Cerebellar cortex (tissue), 1 donor: ENCODE measurements at places on chromosomes 3 and 15.
A peak's percentile ranks its signal among the peaks of the same experiment; 100 is the strongest.

- DNase-seq, result no peak
Measured at GRCh38 chr15:51883271-51883837, 53.9 kb downstream of the TMOD3 start.

DNA sequence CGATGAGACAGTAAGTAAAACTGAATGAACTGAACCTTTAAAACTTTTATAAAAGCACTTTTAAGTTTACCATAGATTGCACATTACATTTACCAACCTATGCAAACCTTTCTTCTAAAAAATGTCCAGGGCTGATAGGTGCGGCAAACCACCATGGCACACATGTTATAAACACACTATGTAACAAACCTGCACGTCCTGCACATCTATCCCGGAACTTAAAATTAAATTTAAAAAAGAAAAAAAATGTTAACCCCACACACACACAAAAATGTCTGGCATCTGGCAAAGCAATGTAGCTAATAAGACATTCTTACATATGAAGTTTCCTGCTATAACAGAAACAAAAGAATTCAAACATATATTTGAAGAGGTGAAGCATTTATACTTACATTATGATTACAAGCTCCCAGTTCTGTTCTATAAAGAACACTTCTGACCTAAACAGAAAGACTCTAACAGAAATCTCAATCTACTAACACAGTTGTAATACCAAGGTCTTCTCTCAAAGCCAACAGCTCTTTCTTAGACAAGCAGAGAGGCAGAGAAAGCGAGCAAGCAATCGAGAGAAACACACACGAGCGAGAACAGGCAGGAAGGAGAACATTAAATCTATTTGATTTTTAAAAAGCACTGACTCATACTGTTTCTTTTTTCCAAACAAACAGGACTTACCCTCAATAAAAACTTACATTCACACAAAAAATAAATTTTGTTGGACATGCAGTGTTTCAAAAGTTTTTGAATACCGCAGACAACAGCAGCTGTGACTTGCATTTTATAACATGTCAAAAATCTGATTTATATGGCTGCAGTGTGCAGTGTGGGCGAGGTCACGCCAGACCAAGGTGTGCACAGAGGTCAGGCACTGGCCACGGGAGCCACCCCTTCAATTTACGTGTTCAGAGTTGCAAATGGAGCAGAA is at the start of gene NRG4:
Gene NRG4, minus strand, starts transcription at position 798 of the 925 bp plus-strand sequence. CDS start 1,194 bp downstream, outside the sequence.
- peak; percentile 5 for DNase-seq

DNA sequence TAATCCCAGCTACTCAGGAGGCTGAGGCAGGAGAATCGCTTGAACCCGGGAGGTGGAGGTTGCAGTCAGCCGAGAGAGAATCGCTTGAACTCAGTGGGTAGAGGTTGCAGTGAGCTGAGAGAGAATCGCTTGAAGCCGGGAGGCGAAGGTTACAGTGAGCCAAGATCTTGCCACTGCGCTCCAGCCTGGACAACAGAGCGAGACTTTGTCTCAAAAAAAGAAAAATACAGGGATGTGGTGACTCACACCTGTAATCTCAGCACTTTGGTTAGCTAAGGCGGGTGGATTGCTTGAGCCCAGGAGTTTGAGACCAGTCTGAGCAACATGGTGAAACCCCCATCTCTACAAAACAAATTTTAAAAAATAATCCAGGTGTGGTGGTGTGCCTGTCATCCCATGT is 26.8 kb downstream of the UBE2E1 start:
- no peak for DNase-seq

DNA sequence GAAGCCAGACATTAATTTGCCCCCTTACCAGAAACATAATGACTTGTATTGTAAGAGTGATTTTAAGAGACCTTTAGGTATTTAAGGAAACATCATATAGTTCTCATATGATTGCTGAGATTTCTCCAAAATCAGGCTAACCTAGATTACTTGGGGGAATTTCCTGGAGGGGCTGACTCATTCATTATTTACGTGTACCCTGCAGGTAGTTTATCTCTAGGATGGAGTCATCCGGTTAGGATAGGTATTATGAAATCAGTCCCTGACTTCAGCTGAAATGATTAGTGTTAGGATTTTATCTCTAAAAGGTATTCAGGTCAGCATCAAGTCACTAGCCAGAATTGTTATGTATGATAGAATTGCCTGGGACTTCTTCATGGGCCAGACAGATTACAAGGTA is 97.5 kb downstream of the TCF12 start:
- no peak for DNase-seq
